Stimulated activated CD8-positive, alpha-beta memory T cell treated with anti-CD3 and anti-CD28 coated beads, Interleukin-2, amount 100 ng/mL, for 1 hour (primary cell): ENCODE measurements at places on chromosomes 5 and 9.

- no peak for DNase-seq
Observed at GRCh38 chr9:97484134-97484533, 17.3 kb upstream of the TMOD1 start.

DNA sequence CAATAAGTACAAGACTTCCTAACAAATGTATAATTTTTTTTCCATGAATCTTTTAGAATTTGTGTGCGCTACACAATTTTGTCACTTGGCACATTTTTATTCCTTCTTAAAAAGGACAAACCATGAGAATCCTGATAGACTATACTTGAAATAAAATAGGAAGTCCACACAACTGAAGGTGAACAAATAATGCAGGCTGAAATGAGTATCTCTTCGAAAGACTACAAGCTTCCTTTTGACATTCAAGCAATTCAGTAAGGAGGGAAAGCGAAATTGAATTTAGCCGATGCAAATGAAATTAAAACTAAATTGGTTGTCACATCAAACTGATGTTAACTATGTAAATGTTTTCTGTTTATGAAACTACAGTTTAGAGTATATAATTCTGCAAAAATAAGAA lies 374.4 kb upstream of the CCNH start:
- no peak for DNase-seq

GRCh38 chr9:72305707-72306106 lies 59.3 kb downstream of the ZFAND5 start:
- DNase-seq = no peak

- DNase-seq = no peak
Observed at GRCh38 chr9:114070188-114071103, 7.7 kb downstream of the AMBP start.

DNA sequence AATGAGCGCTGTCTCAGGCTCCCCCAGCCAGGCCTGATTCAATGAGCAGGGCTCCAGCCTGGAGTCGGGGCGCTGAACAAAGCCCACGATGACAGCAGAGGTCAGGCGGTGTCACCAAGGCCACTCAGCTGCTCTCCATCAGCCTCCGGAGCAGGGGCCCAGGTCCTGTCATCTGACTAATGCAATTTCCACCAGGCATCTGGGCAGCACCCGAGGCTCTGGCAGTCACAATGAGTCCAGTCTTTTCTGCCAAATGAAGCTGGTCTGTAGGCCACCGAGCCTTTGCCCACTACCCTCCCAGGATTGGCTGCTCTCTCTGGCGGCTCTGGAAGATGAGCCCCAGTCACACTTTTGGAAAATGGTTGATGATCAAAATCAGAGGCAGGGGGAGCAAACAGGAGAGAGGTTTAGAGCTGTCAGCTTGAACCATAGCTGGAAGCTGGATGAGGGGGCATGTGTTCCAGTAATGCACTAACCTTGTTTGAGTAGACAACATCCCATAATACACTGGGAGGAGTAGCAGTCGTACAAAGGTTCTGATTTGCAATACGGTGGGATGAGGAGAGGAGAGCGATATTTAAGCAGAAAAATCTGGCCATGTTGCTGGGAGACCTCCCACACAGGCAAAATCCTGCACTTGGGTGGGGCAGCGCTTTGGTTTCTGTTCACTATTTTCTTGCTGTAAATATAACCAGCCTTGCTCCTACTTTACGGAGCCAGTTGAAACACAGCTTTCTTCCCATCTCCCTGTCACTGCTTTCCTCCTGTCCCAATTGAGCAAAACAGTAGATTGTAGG lies 306.4 kb upstream of the PANK3 start:
- DNase-seq = no peak

DNA sequence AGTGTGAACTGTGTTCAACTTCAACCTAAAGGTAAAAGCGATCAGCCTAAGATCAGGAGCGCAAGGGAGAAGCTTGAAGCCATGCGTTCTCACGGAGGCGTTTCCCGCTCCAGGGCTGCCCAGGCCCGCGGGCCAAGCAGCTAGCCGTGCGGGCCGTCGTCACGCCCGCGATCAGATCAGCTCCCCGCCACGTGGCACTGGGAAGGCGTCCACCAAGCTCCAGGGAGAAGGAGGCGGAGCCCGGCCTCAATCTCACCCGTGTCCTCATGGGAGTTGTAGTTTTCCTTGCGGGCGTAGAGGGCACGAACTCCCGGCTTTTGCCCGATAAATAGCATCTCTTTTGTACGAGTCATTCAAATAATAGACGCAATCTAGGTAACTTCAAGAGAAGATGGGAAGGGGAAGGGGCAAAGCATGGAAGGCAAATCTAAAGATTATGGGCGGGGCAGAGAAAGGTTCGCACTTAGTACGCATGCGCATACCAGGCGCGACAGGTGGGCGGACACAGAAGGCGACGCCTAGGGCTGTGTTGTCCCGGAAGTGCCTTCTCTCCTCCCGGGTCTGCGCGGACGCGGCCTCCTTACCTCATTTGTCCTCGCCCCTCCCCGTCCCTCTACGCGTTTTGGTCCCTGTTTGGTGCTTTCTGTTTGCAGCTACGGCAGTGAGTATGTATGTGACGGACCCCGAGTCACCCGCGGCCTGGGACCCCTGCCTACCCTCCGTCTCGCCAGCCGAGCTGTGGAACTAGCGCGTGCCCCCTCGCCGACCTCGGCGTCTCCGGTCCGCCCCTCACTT lies 40.8 kb upstream of the ZCCHC7 start:
- DNase-seq = peak; percentile 85

DNA sequence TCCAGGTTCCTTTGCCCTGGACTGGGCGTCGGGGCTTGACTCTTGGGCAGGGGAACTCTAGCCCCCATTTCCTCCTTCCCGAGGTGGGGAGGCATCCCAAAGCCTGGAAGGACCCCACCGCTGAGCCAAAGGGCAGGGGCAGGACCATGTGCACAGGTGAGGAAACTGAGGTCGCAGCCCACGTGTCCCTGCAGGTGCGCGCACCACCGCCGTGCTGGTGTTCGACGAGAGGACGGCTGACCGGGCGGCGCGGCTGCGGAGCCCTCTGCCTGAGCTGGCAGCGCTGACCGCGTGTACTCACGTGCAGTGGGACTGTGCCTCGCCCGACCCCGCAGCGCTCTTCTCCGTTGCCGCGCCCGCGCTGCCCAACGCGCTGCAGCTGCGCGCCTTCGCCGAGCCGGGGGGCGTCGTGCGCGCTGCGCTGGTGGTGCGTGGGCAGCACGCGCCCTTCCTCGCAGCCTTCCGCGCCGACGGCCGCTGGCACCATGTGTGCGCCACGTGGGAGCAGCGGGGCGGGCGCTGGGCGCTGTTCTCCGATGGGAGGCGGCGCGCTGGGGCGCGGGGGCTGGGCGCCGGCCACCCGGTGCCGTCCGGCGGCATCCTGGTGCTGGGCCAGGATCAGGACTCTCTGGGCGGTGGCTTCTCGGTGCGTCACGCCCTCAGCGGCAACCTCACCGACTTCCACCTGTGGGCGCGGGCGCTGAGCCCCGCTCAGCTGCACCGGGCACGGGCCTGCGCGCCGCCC lies 2.8 kb downstream of the ADGRD2 start:
- DNase-seq = no peak

DNA sequence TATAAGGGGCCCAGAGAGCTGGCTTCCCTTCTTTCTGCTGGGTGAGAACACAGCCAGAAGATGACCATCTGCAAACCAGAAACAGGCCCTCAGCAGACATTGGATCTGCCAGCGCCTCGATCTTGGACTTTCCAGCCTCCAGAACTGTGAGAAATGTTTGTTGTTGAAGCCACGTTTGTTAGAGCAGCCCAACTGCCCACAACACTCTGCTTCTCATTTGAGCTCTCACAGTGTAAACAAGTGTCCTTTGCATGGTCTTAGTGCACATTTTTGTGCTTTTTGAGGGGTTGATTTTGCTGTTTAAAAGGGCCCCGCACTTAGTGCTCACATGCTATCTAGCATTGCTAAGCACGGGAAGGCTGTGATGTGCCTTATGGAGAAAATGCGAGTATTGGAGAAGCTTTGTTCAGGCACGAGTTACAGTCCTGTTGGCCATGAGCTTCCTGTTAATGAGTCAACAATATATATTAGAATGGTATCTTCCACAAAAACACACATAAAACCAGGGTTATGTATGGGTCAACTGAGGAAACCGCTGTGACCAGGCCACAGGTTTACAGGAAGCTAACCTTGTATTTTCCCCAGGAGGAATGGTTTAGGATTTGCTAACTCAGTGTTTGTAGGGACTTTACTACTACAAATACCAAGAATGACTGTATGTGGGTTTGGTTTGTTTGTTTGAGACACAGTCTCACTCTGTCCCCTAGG lies 11.9 kb downstream of the CMBL start:
- DNase-seq = no peak

- DNase-seq = peak; percentile 23
Observed at GRCh38 chr5:56328753-56329560, 95.8 kb upstream of the ANKRD55 start.

DNA sequence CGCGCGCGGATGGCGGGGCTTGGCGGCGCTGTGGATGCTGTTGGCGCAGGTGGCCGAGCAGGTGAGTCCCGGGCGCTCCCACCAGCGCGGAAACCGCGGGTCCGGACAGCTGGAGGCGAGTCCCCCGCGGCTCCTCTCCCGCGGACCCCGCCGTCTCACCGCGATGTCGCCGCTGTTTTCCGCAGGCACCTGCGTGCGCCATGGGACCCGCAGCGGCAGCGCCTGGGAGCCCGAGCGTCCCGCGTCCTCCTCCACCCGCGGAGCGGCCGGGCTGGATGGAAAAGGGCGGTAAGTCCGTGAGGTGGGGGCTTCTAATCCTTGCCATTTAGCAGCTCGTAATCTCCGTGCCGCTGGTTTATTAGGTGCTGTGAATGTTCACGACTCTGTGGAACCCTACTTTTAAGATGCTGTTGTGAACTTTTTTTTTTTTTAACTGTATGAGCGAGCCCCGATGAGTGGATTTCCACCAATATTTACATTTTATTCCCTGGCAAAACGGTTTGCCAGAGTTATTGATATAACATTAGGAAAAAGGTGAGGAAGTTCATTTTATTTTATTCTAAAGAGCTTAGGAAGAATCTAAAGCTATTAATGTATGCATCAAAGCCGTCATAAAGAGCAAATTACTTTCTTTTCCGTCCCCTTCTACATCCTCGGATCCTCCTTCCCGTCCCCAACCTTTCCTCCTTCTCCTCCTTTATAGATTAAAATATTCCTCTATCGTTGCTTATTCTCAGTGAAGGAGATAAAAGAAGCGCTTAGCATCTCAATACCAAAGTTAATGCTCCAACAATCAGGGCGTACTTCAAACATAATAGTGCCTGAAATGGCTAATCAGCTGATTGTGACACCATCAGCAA lies 579 bp downstream of the ADAMTS16 start:
- no peak for DNase-seq

DNA sequence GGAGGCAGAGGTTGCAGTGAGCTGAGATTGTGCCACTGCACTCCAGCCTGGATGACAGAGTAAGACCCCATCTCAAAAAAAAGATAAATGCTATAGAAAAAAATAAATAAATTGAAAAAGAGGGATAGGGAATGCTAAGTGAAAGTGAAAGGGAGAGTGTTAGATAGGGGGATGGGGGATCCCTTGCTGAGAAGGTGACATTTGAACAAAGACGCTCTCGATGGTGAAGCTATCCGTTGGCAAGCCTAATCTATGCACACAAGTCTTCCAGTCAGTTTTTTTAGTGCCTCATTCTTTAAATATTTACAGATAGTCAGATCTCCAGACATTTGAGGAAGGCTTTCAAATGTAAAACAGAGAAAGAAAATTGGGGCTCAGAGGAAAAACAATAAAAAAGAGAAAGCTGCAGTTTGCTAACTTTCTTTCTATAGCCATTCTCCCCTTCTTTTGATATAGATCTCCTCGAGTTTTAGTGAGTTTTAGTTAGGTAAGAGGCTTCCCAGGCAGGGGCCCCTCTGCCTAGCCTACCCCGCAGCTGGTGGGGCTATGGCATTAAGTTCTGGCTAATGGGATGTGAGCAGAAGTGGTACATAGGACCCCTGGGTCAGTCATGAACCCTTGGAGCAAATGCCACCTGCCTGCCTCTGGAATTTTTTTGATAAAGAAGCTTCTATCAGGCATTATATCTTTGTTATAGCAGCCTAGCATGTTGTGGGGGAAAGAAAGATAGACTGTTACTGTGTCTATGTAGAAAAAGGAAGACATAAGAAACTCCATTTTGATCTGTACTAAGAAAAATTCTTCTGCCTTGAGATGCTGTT lies 12.0 kb downstream of the GLRX start:
- no peak for DNase-seq

GRCh38 chr5:153461341-153461740 lies 29.1 kb upstream of the GRIA1 start:
- no peak for DNase-seq

DNA sequence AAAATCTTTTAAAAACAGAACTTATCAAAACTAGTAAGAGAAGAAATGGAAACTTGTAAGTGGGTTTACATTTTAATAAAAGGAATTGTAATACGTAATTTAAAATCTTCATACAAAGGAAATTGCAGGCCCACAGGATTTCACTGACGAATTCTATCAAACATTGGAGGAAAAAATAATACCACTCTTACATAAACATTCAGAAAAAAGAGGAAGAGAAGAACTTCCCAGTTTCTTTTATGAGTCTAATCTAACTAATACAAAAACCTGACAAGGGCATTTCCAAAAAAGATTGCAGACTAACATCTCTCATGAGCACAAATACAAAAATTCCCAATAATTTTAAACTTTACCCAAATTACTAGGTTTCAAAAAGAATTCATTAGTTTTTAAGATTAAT lies 149.0 kb downstream of the RANBP17 start:
- no peak for DNase-seq

DNA sequence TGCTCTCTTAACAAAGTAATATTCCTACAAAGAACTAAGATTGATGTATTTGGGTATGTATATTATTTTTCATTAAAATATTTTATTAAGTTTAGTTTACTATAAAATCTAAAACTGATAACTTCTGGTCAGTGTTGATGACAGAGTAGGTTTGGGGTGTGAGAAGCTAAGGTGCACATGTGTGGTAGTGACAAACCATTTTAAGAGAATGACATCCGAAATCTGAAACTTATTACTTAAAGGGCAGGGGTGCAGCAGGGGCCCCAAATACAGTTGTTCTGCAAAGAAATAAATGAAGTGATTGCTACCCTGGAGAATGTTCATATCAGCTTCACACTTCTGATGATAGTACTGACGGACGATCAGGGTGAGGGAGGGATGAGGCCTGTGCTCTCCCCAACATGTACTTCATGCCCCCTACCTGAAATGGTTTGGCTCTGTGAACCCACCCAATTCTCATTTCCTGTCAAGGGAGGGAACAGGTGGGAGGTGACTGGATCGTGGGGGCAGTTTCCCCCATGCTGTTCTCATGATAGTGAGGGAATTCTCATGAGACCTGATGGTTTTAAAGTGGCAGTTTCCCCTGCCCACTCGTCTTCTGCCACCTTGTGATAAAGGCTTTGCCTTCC lies 125.3 kb upstream of the RFX3 start:
- no peak for DNase-seq

GRCh38 chr5:134051305-134051704 lies 46.5 kb upstream of the VDAC1 start:
- DNase-seq = no peak

- DNase-seq = no peak
Observed at GRCh38 chr9:98806394-98807035, 955 bp upstream of the GALNT12 start.

DNA sequence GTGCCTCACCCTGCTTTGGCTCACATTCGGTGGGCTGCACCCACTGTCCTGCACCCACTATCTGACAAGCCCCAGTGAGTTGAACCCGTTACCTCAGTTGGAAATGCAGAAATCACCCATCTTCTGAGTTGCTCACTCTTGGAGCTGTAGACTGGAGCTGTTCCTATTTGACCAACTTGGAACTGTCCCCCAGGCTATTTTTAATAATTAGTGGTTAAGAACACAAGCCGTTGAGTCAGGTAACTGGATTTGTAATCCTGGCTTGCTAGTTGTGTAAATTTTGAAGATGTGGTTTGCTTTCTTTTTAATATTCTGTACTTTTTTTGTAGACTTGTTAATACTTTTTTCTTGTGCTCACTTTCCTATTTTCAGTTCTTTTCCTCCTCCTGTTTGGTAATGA lies 81.2 kb downstream of the CNTLN start:
- no peak for DNase-seq
